ENCODE measurements at places on chromosomes 13 and 19. TPM values are rescaled to one million over a fixed set of nuclear protein-coding genes. Genes with fewer than 3 reads are reported as not detected.

DNA sequence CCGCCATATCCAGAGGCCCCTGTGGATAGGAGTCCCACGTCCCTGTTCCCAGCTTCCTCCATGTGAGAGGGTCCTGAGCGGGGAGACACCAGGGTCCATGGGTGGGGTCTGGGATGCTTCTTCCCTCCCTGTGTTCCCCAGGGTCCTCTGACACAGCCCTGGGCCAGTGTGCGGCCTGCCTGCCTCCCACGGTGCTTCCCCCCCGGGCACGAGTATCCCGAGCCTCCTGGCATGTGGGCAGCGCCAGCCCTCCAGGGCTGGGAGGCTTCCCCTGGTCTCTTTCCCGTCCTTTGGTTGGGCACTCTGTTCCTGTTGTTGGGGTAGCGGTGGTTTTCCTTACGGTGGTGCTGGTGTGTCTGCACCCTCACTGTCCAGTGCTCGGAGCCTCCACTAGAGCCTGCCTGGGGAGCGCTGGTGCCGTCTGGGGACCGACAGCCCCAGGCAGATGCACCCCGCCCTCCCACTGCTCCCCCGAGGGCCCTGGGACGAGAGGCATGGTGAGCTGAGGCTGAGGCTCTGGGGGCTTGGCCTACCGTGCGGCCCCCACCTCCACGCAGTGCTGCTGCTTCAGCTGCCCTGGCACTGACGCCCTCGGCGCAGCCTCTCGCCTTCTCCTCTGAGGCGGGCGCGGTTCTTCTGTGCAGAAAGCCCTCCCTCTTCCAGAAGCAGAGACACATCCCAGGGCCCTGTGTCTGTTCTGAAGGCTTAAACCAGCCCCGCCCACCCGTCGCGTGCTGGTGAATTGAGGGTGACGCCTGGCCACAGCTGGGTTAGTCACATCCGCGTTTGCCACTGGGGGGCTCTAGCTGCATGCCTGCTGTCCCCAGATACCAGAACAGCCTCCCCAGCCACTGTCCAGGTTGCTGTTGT lies 27.9 kb downstream of the PLEKHJ1 start:
- peak; percentile 64 for DNase-seq

GRCh38 chr19:3852614-3853254 lies 16.1 kb downstream of the ZFR2 start:
- peak; percentile 41 for DNase-seq

- no peak for DNase-seq
Observed at GRCh38 chr19:41416194-41416674, 10.9 kb downstream of the B3GNT8 start.

- DNase-seq = no peak
Observed at GRCh38 chr19:47713046-47714021, at the start of gene EHD2. Gene EHD2, plus strand, starts transcription at chr19:47713422. Its CDS starts 3,191 bp downstream, at chr19:47716613.

- no peak for DNase-seq
Observed at GRCh38 chr13:82962397-82962796, 919.9 kb downstream of the SLITRK1 start.

FLT3LG gene
- total RNA-seq = 63.9 TPM

EPS8L1 gene
- total RNA-seq = 0.27 TPM
